ENCODE measurements at places on chromosomes 1 and 21.
A peak's percentile ranks its signal among the peaks of the same experiment; 100 is the strongest.

- no peak for DNase-seq
Observed at GRCh38 chr1:163970699-163971098, 588.3 kb upstream of the PBX1 start.

- DNase-seq: no peak
Observed at GRCh38 chr1:71270394-71270915, 189.6 kb upstream of the ZRANB2 start.

DNA sequence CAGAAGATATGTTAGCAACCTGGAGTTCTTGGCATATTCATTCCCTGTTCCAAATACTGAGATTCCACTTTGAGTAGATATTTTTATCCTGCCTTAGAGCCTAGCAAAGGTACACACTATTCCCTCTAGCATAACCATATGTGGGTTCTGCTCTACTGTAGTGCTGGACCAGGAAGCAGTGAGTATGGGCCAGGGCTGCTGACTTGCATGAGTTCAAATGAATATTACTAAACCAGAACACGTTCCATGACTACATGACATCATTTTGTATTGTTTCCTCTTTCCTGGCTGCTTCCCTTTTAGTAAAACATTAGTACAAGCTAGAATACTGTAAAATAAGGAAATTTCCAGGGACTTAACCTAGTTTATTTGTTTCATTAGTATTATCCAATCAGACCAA is 41.1 kb downstream of the TNFSF18 start:
- no peak for DNase-seq

DNA sequence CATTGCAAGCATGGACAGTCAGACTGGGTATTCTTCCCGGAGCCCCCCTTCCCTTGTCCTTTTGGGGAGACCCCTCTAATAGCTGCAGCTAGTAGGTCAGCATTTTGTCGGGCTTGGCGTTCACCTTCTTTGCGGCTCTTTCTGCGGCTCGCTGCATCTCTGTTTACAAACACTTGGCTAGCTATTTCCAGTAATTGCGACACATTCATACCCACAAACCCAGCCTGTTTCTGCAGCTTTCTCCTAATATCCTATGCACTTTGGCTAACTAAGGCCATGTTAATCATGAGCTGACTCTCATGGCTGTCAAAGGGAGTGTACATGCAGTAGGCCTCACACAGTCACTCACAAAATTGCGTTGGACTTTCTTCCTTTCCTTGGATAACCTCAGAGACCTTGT is 716.4 kb downstream of the AMY1C start:
- DNase-seq: no peak

- peak; percentile 48 for DNase-seq
Observed at GRCh38 chr1:23273450-23274133, 56.3 kb upstream of the HTR1D start.

DNA sequence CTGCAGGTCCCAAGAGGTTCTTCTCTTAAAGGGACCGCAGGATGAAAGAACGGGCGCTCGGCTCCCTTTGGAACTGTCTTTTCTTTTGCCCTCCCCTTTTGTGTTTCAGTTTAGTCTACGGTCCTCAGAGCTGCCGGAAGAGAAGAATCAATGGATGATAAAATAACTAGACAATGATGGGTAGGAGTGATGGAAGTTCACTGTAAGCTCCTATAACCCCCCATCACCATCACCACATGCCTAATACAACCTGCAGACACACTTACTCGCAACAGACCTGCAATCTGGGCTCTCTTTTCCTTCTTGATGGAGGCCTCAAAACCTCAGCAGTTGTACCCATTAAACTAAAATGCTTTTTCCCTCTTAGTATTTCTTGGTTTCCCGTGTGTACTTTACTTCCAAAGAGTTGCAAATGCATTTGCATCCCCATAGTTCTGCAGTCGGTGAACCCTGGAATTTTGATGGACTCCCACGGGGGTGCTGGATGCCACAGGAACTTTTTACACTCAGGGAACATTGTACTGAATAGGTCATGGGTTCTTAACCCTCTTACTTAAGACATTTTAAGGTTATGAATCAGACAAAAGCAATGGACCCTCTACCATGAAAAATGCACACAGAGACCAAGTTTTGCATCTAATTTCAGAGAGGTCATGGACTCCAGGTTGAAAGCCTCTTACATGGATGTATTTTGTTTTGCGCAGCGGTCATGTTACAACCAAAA is 633 bp upstream of the RFX5 start:
- no peak for DNase-seq

DNA sequence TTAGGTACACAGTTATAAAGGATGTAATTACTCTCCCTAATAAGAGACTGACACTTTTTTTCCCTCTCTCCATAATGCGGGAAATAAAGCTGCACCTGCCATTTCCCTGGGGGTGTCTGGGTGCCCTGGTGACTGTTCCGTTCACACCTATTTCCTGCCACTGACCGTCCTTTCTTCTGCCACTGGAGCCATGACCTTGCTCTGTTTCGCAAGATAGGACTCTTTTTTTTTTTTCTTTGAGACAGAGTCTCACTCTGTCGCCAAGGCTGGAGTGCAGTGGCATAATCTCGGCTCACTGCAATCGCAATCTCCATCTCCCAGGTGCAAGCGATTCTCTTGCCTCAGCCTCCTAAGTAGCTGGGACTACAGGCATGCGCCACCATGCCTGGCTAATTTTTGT is 66.1 kb upstream of the SERBP1 start:
- no peak for DNase-seq

DNA sequence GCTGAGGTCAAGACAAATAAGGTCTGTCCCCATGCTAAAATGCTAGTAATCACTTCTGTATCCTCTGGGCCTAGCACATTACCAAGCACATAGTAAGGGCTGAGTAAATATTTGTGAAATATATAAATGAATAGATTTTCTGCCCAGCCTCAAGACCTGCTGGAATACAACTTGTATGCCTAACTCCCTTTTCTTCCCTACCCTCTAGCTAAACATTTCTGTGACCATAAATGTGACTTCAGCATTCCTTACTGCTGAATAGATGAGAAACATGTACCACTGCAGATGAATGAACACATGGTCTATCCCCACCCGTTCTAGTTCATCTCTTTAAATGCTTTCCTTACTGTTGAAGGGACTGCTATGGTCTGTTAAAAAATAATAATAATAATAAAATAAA is 209.0 kb upstream of the HOOK1 start:
- DNase-seq: no peak

GRCh38 chr1:182135946-182136345 is 74.4 kb upstream of the ZNF648 start:
- DNase-seq: no peak
